ENCODE measurements at places on chromosomes 16 and 17. TPM values are rescaled to one million over a fixed set of nuclear protein-coding genes. Genes with fewer than 3 reads are reported as not detected.

- no peak for DNase-seq
- H3K27me3 ChIP-seq: no peaks in the 10 kb centered on the region
Observed at GRCh38 chr17:43745541-43745940, 13.1 kb downstream of the SOST start.

DNA sequence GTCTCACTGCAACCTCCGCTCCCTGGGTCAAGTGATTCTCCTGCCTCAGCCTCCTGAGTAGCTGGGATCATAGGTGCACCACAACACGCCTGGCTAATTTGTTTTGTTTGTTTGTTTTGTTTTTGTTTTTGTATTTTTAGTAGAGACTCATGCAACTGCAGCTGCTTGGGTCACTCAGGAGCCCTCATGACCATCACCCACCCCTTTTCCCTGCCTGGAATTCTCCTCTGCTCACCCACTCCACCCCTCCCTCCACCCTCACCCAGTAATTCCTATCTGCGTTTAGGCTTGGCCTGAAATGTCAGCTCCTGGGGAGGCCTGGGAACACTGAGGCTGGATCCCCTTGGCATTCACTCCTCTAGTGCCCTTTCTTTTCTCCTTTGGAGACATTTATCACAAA lies 25.5 kb downstream of the TMEM92 start:
- no peak overlapping the region for H3K27ac ChIP-seq
- DNase-seq: no peak
- peaks cover 5% of the 10 kb centered on the region for H3K4me1 ChIP-seq
- H3K36me3 ChIP-seq: no peaks in the 10 kb centered on the region
- peaks cover 6% of the 10 kb centered on the region for H3K27me3 ChIP-seq
- H3K4me3 ChIP-seq: no peak overlapping the region

DNA sequence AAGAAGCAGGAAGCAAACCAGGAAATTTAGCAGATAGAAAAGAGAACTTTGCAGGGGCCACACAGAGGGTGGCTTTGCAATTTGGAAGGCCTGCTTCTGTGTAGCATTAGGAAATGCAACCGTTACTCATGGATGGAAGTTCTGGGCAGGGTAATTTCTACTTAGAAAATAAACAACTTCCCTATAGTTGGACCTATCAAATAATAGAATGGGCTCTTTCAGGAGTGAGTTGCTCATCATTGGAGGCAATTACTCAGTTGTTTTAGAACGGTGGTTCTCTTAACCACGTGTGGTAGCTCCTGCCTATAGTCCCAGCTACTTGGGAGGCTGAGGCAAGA lies 25.8 kb upstream of the HS3ST2 start:
- H3K4me3 ChIP-seq: no peak overlapping the region
- H3K27me3 ChIP-seq: no peaks in the 10 kb centered on the region
- no peak for DNase-seq

The ADAD2 gene
- polyA plus RNA-seq: 0.36 TPM

The TEX19 gene
- not detected for polyA plus RNA-seq

The PITPNM3 gene
- polyA plus RNA-seq: 0.17 TPM

DNA sequence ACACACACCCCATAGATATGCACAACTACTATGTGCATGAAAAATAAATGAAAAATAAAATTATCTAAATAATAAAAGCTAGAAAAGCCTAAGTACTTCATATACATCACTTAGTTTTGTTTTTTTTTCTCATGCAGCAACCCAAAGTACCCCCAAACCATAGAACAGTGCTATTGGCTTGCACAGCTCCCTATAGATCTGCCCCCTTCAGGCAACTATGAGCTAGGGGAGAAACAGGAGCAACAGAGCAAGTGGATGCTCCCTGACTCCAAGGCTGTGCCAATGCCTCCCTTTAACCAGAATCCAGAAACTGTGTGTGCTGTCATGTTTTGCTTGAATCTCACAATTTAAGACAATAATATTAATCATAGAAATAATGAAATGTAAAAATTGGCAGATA lies 605.5 kb downstream of the TOX3 start:
- H3K36me3 ChIP-seq: no peaks in the 10 kb centered on the region
- no peaks in the 10 kb centered on the region for H3K4me1 ChIP-seq
- no peak for DNase-seq
- H3K27me3 ChIP-seq: no peaks in the 10 kb centered on the region
- no peak overlapping the region for H3K4me3 ChIP-seq

DNA sequence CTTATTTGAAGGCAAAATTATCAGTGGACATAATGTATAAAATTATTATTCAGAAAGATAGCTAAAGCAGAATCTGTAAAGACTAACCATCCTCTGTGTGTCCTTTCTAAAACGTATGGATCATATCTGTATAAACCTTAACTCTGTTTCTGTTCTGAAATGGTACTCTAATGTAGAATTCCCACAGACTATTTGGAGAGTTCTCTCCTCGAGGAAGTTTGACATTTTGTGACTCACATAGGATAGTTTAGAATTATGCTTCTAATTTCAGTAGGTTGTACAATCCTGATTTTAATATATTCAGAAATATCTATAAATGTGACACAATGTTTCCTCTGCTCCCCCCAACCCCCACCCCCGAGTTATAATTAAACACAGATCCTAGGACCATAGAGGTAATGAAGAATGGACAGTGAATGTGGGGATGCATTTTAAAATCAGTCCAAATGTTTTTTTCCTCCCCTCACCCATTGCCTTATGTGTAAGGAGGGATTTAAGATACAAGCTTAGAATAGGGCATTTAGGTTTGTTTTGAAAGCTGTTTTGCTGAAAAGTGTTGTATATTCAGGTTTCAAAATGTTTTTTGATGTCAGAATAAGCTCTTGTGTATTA lies 66.8 kb downstream of the BCAS3 start:
- peaks cover 4% of the 10 kb centered on the region for H3K36me3 ChIP-seq
- peaks cover 10% of the 10 kb centered on the region for H3K4me1 ChIP-seq
- DNase-seq: no peak
- no peak overlapping the region for H3K27ac ChIP-seq

DNA sequence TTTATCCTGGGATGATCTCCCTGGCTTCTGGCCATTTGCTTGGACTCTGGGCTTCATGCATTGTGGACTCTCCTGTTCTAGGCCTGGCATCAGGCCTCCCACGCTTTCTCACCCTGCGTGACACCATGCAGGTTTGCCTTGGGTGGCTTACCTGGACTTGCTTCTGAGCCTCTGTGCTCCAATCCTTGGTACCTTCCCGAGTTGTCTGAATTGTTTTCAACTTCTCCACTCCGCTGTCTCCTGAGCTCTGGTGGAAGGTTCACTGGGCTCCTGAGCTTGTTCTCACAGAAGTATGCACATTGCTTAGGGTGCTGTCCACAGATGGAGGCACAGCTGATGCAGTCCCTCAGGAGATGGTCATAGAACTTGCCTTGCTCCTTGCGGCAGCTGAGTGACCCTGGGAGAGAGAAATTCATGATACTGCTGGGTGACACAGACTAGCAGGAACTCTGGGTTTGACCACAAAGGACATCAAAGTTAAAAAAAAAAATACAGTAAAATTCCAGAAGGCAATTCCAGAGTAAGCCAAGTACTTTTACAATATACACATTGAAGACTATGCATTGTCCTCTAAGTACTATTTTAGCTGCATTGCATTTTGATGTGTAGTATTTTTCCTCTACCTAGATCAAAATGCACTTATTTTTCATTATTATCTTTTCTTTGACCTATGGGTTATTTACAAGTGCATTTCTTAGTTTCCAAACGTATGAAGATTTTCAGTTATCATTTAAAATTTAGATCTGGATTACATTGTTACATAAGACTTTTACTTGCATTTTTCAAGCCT lies 23.1 kb downstream of the TNFRSF13B start:
- no peaks in the 10 kb centered on the region for H3K4me1 ChIP-seq
- no peak for DNase-seq
- no peak overlapping the region for H3K27ac ChIP-seq
- no peaks in the 10 kb centered on the region for H3K36me3 ChIP-seq
- no peak overlapping the region for H3K4me3 ChIP-seq

DNA sequence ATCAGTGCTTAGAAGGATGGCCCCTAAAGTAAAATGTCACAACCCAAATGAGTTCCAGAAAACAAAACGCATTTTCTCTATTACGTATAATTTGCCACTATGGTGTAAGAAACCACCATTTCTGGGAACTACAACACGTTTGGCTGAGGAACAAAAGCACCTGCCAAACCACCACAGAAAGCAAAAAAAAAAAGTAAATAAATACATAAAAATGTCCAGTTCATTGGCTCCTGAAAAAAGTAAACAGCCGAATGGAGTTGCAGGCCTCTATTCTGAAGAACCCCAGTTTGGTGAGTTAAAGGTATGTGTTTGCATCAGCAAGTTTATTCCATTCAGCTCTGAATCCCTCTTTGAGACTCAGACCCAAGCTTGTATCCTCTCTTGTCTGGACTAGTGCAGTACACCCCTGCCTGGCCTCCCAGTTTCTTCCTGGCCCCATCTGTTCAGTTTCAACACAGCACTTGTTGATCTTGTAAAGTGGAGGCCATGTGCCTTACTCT lies 36.9 kb downstream of the ERN1 start:
- H3K4me3 ChIP-seq: no peak overlapping the region
- no peaks in the 10 kb centered on the region for H3K27me3 ChIP-seq
- peaks cover 20% of the 10 kb centered on the region for H3K36me3 ChIP-seq
- H3K4me1 ChIP-seq: peaks cover 52% of the 10 kb centered on the region

The INPP5K gene
- 38.6 TPM for polyA plus RNA-seq

The UMOD gene
- not detected for polyA plus RNA-seq

DNA sequence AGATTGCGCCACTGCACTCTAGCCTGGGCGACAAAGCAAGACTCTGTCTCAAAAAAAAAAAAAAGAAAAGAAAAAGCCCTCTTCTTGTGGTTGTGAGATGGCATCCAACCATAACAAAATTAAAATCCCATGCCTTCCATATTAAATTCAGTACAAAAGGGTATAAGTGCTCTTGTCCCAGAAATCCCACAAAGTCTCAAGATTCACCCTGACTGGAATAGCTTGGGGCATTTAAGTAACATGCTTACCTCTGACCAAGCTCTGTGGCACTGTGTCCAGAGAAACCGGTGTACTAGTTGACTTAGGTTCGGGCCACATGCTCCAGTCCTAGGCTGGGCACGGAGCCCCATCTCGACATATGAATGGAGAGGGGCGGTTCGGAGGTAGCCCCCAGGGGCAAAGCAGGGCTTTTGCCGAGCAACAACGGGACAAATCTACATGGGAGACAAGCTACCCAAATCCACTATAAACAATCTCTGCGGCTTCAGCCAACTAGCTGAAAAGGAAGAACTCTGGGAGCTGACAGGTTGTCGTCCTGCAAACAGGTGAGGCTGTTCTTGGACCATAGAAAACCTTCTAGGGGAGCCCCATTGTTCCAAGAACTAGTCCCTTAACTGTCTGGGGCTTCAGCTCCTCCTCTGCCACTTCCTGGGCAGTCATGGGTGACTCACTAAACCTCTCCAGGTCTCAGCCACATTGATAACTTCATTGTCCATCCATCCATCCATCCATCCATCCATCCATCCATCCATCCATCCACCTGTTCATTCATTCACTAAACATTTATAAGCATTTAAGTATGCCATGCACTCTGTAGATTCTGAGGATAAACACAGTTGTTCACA lies 10.3 kb upstream of the IL4R start:
- no peaks in the 10 kb centered on the region for H3K27me3 ChIP-seq
- no peak for DNase-seq
- no peak overlapping the region for H3K27ac ChIP-seq
- no peaks in the 10 kb centered on the region for H3K36me3 ChIP-seq
- H3K4me1 ChIP-seq: no peaks in the 10 kb centered on the region

The ICAM2 gene
- polyA plus RNA-seq: 83.9 TPM

- DNase-seq: peak; percentile 70
- H3K4me1 ChIP-seq: peaks cover 20% of the 10 kb centered on the region
- H3K27me3 ChIP-seq: no peaks in the 10 kb centered on the region
- H3K4me3 ChIP-seq: peak overlapping the region; percentile 24
Observed at GRCh38 chr16:4053301-4053845, 62.9 kb downstream of the ADCY9 start.

- H3K27ac ChIP-seq: peak overlapping the region; percentile 52
- no peaks in the 10 kb centered on the region for H3K27me3 ChIP-seq
- no peak for DNase-seq
- H3K4me3 ChIP-seq: no peak overlapping the region
- H3K4me1 ChIP-seq: peaks cover 7% of the 10 kb centered on the region
Observed at GRCh38 chr17:75124819-75125162, 6.8 kb downstream of the NT5C start.

DNA sequence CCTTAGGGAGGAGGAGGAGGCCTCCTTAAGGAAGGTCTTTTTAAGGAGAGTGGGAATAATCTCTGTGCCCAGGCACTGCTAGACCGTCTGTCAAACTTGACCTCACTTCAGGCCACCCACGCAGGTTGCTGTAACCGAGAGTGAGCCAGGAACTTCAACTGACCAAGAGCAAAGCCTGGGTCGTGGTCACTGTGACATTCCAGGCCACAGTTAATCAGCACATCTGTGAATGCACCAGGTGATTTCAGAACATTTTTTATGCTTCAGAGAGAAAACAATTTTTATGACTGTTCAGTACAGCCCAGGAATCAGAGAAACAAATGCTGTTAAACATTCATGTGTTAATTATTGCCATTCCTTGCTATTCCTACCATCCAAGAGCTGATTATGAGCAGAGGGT lies 226.6 kb upstream of the ASIC2 start:
- no peak overlapping the region for H3K4me3 ChIP-seq
- peaks cover 4% of the 10 kb centered on the region for H3K27me3 ChIP-seq
- no peak overlapping the region for H3K27ac ChIP-seq
- H3K4me1 ChIP-seq: no peaks in the 10 kb centered on the region
- H3K36me3 ChIP-seq: no peaks in the 10 kb centered on the region

The TUBB3 gene
- 10.6 TPM for polyA plus RNA-seq

GRCh38 chr16:87951552-87952538 lies 611 bp downstream of the BANP start:
- H3K27ac ChIP-seq: peak overlapping the region; percentile 100
- no peaks in the 10 kb centered on the region for H3K27me3 ChIP-seq
- peaks cover 48% of the 10 kb centered on the region for H3K4me1 ChIP-seq
